ENCODE measurements at places on chromosomes 16 and 17.

GRCh38 chr17:4305224-4305623 is 41.4 kb upstream of the ANKFY1 start:
- no peak for DNase-seq

DNA sequence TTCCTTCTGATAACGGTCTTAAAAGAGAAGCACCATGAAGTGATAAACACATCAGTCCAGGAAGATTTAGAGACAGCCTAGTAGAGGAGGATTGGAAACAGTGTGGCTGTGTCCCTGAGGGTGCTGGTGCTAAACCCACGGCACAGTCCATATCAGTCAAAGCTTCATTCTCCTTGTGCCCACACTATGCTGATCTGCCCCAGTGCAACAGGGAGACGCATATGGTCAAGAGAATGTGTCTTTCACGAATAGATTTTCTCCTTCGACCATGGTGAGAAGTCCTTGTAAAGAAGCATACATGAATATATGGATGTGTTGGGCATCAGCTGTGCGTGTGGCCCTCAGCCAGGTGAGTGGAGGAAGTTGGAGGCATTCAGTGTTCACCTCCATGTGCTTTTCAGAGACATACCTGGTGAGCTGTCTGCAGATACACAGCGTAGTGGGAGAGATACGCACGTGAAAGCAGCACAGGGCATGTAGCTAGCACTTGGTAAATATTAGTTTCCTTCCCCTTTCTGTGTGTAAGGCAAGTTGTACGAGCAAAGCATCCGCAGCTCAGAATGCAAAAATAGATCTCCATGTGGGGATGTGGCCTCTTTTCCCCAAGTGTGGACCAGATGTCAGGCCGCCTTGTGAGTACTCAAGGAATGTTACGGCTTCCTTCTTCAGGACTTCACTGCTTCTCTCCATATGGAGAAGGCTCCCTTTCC is 29.4 kb downstream of the HLF start:
- no peak for DNase-seq

- DNase-seq = peak; percentile 77
Observed at GRCh38 chr17:16873174-16874035, 98.5 kb downstream of the TNFRSF13B start.

GRCh38 chr16:11949527-11949926 is 7.7 kb upstream of the NPIPB2 start:
- peak; percentile 35 for DNase-seq

GRCh38 chr16:84673561-84673960 is 25.2 kb downstream of the KLHL36 start:
- no peak for DNase-seq

- DNase-seq = no peak
Observed at GRCh38 chr17:40535924-40536294, 29.4 kb downstream of the CCR7 start.

DNA sequence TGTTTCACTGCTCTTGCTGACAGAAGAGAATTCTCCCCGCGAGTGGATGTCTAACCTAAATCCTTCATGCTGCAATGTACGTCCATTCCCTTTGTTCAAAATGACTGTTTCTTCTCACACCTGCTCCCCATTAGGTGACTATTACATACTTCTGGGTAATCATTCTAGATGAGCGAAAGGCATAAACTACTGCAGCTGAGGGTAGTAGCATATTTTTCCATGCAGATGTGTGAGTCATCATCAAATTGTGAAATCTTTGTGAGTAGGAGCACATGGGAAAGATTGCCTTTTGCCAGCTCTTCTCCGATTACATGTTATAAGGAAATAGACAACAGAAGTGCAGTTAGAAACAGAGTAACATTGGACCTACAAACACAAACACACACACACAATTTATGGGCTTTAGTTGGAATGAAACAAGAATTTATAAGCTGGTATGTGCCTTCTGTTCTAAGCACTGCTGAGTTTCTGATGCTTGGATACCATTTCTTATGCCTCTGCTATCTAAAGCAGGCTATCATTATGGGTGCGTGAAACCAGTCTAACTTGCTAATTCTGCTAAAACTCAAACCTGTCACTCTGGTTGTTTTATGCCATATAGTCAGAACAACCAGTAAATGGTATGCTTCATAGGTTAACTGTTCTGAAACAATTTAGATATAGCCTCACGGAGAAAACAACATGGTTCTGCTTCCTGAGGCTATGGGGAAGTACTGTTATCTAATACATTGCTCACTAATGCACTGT is 346.9 kb upstream of the PSMD7 start:
- no peak for DNase-seq

- no peak for DNase-seq
Observed at GRCh38 chr16:11057711-11058345, 113.5 kb downstream of the CLEC16A start.

DNA sequence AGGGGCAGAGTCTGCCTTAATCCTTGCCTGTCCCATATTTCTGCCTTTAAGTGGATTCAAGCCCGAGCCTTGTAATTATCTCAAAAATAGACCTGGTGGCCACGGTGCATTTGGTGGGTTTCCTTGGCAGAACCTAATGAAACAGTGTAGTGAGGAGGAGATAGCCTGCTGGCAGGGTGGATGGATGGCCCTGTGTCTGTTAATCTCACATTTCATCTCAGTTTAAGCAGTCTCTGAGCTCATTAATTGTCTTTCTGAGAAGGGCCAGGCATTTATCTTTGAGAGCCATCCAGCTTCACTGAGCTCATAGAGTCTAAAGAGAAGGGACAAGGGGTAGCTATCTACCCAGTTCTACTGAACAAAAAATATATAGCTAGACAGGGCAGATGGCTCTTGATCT is 364.0 kb upstream of the EEF2KMT start:
- DNase-seq = no peak

GRCh38 chr16:8785408-8785807 is 12.0 kb downstream of the TMEM186 start:
- no peak for DNase-seq

- DNase-seq = no peak
Observed at GRCh38 chr17:62950067-62950466, 16.0 kb upstream of the TANC2 start.
